NCI-H187 (cell line): ENCODE measurements at places on chromosomes 2 and 18.

GRCh38 chr2:111653103-111653624 lies 230.8 kb downstream of the ANAPC1 start:
- DNase-seq = no peak

- DNase-seq = no peak
These were observed 54.6 kb upstream of the TNP1 start for GRCh38 chr2:216914491-216914890.

GRCh38 chr18:37533647-37534584 lies 31.7 kb downstream of the CELF4 start:
- DNase-seq = no peak

DNA sequence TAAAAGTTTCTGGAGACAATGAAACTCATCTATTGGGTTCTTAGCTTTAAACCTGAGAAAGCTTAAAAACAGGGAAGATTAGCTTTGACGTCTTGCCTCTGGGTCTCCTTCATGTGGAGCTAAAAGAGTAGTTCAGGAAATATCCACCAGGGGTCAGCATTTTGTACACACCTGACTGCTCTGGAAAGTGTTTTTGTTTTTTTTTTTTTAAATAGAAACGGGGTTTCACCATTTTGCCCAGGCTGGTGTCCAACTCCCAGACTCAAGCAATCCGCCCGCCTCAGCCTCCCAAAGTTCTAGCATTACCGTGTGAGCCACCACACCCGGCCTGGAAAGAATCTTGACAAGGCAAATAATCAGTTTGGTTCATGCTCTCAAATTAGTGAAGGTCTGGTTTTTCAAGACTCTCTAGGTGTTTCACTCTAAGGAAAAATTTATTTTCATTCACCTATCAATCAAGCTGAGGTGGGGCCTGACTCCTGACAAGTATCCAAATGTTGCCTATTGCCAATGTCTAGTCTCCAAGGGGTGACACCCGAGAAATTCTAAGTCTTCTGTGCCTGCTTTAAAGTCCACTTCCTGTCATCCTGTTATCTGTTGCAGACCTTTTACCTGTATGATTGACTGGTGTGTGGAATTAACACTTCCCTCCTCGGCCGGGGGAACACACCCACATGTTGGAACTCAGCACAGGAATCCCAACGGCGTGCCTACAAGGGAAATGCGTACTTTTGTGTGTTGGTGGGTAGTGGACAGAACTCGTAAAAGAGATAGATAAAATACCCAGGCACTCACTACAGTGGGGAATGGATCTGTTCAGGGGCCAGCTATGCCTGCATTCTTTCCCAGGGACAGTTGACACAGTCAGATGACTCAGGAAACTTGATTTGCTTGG lies 11.3 kb downstream of the IL1RN start:
- no peak for DNase-seq

GRCh38 chr2:161552015-161552414 lies 72.2 kb upstream of the SLC4A10 start:
- DNase-seq = no peak

DNA sequence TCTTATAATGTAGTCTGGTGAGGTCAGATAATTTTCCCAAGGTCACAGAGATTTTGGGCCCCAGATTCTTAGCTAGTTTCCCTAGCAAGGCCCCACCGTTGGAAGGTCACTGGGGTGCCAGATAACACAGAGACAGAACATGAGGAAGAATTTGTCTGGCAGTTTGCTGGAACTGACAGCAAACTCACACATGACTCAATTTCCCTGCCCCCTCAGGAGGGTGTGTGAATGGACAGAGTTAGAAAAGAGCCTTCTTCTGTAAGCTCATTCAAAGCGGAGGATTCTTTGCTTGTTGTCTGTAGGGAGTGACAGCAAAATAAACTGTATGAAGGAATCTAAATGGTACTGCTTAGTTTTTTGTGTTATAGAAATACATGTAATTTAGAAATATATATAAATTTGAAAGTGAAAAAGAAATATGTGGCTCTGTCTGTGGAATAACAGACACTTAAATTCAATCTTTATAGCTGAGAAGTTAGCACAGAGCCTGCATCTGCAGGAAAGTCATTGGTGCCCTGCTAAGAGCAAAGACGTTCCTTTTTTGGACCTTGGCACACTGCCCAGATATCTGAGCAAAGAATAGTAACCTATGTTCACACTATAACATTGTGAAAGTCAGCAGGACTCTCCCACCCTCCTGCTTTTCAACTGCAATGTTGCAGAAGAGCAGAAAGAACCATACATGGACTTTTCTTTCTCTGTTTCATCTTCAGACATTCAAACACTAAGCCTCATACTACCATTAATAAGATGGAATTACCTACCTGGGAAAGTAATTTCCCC lies 2.1 kb downstream of the MDH1 start:
- DNase-seq = no peak

GRCh38 chr2:205931388-205931787 lies 154.6 kb downstream of the INO80D start:
- DNase-seq = no peak

GRCh38 chr18:2573408-2573807 lies 2.1 kb downstream of the NDC80 start:
- no peak for DNase-seq

GRCh38 chr18:23209796-23210195 lies 74.5 kb downstream of the CABLES1 start:
- no peak for DNase-seq

DNA sequence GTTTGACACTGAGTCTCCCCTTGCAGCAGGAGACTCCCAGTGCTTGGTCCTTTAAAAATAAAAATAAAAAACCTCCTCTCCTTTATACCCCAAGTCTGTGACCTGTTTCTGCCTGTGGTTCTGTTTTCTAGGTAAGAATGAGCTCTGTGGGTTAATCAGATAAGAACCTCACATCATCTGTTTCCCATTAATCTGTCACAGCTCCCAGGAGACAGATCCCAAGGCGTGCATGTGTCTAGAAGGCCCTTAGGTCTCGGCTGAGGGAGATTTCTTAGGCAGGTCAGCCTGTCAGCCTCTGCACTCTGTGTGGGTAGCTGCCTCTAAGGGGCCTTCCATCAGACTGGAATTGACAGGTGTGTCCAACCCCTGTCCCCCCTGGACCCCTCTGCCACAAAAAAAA lies 80.7 kb downstream of the FHOD3 start:
- no peak for DNase-seq

DNA sequence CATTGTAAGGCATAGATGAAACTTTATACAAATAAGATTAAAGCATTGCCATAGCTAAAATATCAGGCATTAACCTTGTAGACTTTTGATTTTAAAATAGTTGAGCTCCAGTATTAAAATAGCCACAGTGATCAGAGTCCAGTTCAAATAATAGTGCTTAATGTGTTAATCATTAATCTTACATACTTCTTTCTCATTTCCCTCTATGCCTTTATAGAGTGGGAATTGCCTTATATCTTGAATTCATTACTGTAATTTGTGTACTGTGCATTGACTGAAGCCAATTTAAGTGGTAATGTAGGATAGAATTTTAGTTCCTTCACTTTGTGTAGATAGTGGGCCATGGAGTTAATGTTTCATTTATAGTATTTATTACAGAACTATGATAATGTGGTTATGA lies 549.2 kb upstream of the VWC2L start:
- no peak for DNase-seq

- no peak for DNase-seq
These were observed 110.9 kb downstream of the GLI2 start for GRCh38 chr2:120846406-120847095.

DNA sequence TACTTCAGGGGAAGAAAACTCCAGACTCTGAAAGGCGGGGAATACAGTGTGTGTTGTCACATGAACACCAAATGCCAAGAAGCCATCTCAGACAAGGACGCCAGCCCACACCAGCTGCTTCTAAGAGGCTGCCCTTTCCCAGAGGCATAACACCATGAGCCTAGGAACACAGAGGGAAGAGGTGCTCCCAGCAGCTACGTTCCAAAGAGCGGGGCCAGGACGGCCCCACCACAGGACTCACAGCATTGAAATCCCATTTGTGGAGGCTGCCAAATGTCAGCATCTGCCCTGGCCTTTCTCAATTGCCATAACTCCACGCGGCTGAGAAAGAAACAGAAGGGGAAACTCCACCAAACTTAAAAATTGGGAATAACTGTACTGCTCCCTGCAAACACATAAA lies 20.1 kb upstream of the ID2 start:
- DNase-seq = no peak

DNA sequence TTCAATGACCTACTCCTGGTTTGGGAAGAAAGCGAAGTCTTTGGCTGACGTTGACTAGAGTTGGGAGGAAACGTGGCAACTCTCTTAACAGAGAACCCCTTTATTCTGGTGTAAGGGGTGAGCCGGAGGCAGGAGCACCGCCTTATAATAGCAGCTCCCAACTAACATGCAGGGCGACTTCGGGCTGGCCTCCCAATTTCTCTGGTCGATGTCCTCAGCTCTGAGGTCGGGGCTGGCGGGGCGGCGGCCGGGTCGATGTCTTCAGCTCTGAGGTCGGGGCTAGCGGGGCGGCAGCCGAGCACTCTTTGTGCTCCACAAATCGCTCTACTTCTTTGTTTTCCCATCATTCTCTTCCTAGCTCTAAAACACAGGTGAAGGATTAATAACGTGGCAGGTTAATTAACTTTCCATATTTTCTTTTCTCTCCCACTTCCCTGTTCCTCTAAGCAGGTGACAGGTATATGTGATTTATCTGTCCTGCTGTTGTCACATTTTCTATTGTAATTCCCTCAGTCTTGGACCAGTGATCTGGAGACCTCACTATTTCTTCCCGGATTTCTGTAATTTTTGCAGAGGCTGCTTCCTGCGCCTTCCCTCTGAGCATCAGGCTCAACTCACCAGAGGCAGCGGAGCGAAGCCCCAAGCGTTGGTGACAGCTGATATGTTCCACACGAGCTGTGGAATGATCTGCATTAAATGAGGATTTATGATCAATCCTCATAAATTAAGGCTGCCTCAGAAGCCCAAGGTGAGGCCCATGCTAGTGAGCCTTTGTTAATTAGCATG lies 64.3 kb downstream of the ACKR3 start:
- peak; percentile 2 for DNase-seq

GRCh38 chr2:226031647-226032501 lies 632.4 kb downstream of the NYAP2 start:
- no peak for DNase-seq

GRCh38 chr18:28559511-28559910 lies 382.6 kb upstream of the CDH2 start:
- no peak for DNase-seq

GRCh38 chr2:151052850-151053660 lies 208.6 kb downstream of the RBM43 start:
- no peak for DNase-seq

- no peak for DNase-seq
These were observed 47.5 kb upstream of the SPATS2L start for GRCh38 chr2:200258881-200259576.

DNA sequence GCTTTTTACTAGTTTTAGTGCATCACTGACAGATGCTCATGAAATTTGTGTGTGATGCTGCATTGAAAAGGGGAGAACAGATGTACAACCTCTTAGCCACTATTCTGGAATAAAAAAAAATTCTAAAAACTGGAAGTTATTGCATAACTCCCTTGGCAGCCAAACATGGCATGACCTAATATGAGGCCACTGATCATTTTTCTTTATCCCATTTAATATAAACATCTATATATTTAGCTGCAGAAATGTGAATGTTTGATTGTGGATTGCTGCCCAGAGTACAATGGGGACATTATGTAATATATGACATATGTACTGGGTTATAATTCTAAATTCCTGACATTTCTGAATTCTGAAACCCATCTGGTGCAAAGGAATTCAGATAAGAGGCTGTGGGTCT lies 86.5 kb downstream of the CDCA7 start:
- no peak for DNase-seq

GRCh38 chr2:195330513-195330956 lies 326.5 kb upstream of the SLC39A10 start:
- no peak for DNase-seq

DNA sequence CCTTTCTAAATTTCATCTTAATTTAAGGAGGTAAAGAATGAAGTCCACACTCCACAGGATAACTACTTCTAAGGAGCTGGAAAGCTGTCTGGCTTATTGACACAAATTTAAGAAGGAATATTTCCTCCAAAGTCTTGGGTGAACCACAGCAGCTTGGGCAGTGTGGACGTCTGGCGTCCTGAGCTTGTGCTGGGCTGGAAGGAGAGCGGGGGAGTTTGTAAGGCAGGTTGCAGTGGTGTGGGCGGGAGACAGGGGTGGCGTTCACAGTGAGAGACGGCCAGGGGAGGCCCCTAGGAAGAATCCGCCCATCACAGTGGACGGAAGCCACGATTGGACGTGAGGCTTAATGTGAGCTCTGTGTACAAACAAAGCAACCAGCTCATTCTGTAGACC lies 25.7 kb downstream of the ADI1 start:
- DNase-seq = no peak

DNA sequence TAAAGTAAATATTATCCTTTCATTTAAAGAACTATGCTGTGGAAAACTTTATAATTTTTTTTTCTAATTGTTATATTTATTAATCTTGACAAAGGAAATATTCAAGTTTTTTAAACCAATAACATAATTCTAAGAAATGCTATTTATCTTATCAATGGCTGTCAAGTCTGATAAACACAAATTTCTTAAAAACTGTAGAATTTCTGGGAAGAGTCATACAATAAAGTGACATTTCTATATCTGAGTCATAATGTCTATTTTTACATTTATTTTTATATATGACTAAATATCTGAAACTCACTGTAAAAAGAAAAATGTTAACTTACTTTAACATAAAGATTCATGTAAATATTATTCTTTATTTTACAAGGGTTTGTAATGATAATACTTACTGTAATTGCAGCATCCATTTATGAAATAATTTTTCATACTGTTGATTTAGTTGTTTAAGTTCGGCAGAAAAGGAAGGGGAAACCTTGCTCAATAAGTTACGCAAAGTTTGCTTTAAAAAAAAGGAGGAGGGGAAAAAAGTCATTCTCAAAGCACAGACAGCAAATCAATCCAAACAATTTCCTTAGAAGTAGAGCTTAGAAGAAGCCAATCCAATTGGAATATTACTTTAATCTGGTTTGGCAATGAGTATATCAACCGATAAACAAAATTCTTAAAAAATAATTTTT lies 32.4 kb downstream of the ORC2 start:
- DNase-seq = no peak

DNA sequence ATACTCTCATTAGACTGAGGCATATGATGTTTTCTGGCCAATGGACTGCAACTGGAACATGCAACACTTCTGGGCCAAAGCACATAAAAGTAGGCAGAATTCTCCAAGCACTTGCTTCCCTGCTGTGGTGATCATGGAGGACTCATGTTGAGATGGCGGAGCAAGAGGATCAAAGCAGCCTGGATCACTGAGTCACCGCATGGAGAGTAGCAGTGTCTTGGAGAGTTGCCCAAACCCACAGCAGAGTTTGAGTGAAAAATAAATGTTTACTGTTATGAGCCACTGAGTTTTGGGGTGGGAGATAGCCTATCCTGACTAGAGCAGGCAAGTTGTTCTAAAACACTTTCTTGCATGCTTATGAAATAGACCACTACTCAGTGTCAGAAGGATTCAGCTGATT lies 359.5 kb downstream of the ZNF521 start:
- DNase-seq = no peak
